ENCODE measurements at places on chromosomes 3 and 15. TPM values are rescaled to one million over a fixed set of nuclear protein-coding genes. Genes with fewer than 3 reads are reported as not detected.

SLC38A3 gene
- not detected for total RNA-seq

DNA sequence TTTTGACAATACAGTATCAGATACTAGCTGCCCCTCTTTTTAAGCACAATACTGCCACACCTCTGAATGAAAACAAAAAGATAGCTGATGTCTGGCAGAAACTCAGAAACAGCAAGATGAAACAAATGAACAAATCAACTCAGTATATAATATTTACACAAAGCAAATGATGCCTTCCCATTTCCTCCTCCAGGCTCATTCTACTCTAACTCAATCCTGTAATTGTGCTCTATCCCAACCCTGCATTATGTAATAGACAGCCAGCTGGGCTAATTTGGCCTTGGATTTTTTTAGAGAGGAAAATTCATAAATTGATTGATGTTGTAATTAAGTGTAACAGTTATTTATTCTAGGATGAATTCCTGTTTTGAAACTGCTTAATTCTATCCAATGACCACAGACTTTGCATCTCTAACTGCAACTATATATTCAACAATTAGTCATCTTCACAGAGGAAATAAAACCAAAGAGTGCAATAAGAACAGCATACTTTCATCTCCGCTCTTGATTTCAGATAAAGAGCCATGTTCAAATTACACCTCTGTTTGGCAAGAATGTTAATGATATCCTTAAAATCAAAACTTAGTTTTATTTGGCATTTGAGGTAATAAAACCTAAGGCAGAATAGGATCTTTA is 6.1 kb downstream of the ATG3 start:
- no peak for DNase-seq

GRCh38 chr3:36394176-36394575 is 13.9 kb downstream of the STAC start:
- no peak for DNase-seq

- peak; percentile 90 for DNase-seq
Measured at GRCh38 chr3:196219194-196219969, 3.0 kb downstream of the SLC51A start.

- DNase-seq, result no peak
Measured at GRCh38 chr3:42101048-42101447, 9.9 kb downstream of the TRAK1 start.

DNA sequence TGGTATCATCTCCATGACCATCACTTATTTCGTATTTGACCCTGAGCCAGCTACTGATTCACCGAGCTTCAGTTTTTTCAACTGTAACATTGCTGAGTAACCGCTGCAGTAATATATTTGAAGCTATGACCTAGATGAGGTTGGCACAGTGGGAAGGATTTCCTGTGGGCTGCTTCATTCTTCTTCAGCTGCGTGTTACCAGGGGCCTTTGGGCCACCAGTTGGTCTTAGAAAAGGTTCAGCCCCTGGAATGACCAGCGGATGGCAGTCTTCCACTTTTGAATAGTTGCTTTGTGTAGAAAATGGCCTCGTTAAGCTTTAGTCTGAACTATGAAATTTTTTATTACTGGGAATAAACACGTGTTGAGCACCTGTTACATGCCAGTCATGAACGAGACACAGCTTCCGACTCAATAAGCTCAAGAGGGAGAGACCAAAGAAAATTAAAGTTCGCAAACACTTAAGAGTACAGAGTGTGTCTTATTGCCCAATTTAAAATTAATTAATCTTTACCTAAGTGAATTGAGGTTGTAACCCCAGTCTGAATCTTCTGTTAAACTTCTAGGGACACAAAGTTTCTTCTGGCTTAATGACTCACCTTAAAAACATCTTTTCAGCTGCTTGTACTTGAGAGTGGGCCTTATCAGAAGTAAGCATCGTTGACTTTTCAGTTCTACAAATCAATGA is 57.6 kb upstream of the NR2E3 start:
- DNase-seq, result no peak

DNA sequence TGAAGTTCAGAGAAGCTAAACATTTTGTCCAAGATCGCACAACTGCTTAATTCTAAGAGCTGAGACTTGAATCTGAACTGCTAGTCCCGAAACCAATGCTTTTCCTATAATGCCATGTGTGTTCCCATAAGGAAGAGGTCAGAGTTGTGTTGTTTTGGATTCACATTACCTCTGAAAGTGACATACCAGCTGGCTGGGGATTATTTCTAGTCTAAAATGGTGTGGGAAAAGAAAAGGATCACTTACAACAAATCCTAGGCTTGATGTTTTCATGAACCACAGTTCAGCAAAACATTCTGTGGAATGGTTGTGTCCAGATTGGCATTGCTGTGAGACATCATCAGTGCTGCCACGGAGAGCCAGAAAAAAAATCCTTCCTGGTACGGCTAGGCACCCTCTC is 35.0 kb upstream of the LRRC3B start:
- no peak for DNase-seq

IL17RD gene
- 7.9 TPM for total RNA-seq

IGDCC3 gene
- not detected for total RNA-seq

DNA sequence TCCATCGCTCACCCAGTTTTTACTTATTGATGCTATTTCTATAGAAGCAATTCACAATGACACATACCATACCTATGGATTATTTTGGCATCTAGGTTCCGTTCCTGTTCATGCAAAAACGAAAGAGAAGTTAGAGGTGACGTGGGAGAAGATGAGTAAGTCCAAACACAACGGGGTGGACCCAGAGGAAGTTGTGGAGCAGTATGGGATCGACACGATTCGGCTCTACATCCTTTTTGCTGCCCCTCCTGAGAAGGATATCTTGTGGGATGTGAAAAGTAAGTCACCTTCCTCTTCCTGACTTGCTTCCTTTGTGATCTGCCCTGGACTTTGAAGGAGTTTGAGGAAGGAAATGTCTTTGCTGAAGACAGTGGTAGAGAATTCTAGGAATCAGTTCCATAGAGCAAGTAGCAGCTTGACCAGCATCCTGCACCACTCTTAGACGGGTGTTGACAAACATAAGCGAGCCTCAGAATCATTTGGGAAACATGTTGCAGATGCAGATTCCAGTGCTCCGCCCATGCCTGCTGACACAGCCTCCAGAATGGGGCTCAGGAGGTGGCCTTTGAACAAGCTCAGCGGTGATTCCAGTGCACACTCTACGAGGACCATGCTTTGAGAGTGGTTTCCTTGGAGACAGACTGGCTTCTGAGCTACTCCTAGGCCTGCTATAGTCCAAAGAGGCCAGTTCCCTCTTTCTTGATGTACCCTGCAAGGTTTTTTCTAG is 78.4 kb upstream of the LIMD1 start:
- DNase-seq, result no peak

DNA sequence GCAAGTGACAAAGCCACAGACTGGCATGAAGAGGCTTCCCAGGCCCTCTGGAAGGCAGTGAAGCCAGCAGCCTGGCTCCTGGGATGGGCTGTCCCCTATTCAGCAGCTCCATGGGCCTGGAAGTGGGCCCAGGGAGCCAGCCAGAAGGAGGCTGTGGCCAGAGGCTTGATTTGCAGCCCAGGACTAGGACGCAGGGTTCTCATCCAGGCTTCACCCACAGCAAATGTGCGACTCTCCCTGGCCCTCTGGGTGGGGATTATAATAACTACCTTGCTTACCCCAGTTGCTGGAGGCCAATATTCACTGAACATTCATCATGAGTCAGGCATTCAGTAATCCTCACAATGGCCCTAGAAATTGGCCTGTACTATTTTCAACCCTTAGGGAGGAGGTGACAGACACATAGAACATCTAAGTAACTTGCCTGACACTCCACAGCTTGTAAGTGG is 24.6 kb upstream of the SRP14 start:
- DNase-seq, result no peak

TEX55 gene
- not detected for total RNA-seq

SPTSSB gene
- 20.5 TPM for total RNA-seq

DNA sequence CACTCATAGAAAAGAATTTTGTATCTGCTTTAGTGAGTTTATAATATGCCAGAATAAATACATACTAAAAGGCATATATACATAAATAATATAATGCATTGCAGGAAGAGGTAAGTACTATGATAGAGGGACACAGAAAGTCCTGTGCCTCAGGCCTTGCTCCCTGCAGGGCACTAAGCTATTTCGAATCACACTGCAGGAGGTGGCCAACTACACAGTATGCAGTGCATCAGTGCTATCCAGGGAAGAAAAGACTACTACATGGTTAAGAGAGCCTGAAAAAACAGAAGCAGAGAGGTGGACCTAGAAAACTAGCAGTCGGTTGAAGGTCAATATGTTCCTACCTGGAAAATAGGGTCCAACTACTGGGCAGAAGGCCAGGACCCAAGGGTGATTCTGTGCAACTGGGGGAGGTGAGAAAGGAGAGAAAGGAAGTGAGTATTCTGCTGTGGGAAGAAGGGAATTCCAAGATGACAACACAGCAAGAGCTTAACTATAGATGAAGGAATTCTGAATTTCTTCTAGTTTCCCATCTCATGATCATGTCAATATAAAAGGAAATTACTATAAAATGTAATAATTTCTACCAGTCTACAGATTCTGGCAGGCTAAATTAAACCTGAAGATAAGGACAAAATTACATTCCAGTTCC is 218.0 kb downstream of the ZBTB20 start:
- no peak for DNase-seq

POPDC2 gene
- 9.0 TPM for total RNA-seq

RAD51 gene
- total RNA-seq, result not detected

- DNase-seq, result no peak
Measured at GRCh38 chr3:168973206-168973605, 690.3 kb downstream of the MECOM start.

GRCh38 chr3:46285931-46286619 is 43.8 kb downstream of the CCR3 start:
- no peak for DNase-seq

DNA sequence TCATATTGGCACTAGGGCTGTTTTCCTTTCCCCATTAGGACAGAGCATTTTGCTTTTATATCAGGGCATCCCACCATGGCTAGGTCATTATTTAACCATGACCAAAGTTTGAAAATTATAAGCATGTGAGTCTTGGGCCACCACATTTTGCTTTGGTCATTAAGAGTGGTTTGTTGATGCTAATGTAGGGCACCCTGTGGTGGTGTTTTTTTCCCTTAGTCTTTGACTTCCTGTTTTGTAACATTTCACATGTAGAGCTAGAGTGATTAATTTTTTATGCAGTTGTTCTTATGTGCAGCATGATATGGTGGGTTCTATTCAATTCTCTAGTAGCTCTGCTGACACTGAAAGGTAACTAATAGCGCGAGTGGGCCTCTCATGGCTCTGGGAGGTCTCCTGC is 249.6 kb upstream of the ROBO1 start:
- DNase-seq, result no peak

GOLGA8O gene
- total RNA-seq, result not detected

DNA sequence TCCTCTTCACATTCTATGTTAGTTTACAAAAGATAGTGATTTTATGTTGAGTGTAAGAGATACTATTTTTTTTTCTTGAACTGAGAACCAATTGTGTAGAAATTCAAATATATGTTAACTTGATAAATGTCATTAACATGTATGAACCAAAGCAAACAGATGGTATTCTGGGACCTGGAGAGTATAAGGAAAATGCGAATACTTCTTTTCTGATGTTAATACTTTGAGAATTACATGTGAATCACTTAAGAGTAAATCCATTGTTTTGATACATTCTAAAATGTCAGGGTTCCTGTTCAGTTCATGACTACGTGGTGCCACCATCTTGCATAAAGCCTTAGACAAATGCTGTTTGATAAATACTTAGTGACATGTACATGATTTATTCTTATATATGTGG is 541.3 kb downstream of the FGF12 start:
- DNase-seq, result no peak

MESP2 gene
- total RNA-seq, result not detected

DNA sequence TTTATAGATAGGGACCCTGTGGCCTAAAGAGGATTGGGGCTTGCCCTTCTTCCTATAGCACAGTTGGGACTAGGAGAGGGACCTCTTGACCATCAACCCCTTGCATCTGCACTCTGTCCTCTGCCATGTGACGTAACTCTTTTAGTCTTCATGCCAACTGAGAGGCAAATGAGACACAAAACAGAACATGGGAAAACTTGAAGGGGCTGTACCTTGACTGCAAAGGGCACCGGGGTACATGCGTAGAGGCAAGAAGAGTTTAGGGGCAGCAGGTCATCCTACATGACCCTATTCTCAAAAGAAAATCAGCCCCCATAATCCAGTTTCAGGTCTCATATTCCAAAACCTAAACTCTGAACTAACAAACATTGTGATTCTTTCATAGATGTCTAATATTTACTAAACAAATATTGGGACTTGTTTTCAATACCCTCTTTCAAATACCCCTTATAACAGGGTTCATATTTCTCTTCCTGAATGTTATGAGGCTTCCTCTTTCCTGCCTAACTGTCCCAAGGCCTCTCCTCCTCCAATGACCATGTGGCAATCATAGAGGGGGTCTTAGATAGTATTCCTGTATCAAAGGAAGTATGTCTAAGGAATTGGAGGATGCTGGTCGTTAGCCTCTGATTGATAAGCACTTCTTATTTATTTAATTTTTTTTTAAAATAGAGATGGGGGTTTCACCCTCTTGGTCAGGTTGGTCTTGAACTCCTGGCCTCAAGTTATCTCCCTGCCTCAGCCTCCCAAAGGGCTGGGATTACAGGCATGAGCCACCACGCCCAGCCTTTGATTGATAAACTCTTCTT is 20.6 kb downstream of the ACKR2 start:
- no peak for DNase-seq

BNC1 gene
- not detected for total RNA-seq

HAUS2 gene
- total RNA-seq, result 4.9 TPM

GRCh38 chr15:80490431-80490990 is 86.3 kb downstream of the ARNT2 start:
- no peak for DNase-seq

BCL2A1 gene
- 12.5 TPM for total RNA-seq

LSMEM2 gene
- not detected for total RNA-seq

GASK1A gene
- 18.5 TPM for total RNA-seq

TGFBR2 gene
- 115 TPM for total RNA-seq

ARNT2 gene
- 0.87 TPM for total RNA-seq

- peak; percentile 43 for DNase-seq
Measured at GRCh38 chr3:165192610-165193192, 3.5 kb downstream of the SLITRK3 start.

GRCh38 chr15:90230071-90230494 is 3.7 kb downstream of the CIB1 start:
- DNase-seq, result peak; percentile 83

DNA sequence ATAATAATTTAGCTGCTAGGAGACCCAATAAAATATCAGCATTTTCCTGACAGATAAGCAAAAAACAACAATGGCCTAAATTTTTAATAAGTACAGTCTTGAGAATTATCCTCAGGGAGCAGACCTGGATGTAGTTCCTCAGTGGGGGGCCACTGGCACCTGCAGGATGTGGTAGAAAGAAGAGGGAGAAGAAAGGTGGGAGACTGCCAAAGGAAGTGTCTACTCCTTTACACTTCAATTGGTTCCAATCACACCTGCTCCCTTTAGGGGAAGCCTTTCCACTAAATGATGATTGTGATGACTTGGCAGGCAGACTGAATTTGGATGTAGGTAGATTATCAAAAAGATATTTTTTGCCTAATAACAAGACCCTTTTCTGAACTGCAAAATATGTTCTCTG is 353.0 kb upstream of the SATB1 start:
- no peak for DNase-seq

GRCh38 chr3:66372681-66373350 is 128.0 kb downstream of the LRIG1 start:
- no peak for DNase-seq

SKOR1 gene
- total RNA-seq, result 0.14 TPM

- no peak for DNase-seq
Measured at GRCh38 chr3:139676632-139677387, 962 bp downstream of the NMNAT3 start.

PLIN1 gene
- 7.6 TPM for total RNA-seq
